GM18507 (cell line): ENCODE measurements at places on chromosomes 4 and X.

DNA sequence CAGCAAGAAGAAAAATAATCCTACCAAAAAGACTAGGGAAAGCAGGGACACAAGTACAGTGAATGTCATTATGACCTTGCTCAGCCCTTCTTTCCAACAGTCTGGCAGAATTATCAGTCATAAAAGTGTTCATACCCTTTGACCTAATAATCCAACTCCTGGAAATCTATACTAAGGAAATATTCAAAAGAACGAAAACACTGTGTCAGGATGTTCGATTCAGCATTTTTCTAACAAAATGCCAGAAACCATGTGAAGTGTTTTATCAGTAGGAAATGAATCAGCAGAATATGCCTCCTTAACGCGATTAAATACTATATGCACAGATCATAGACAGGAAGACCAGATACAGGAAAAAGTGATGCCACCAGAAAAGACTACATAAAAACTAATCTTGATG is 16.2 kb upstream of the S100G start:
- DNase-seq = no peak

GRCh38 chr4:15232366-15233263 is 195.2 kb upstream of the C1QTNF7 start:
- DNase-seq = no peak

DNA sequence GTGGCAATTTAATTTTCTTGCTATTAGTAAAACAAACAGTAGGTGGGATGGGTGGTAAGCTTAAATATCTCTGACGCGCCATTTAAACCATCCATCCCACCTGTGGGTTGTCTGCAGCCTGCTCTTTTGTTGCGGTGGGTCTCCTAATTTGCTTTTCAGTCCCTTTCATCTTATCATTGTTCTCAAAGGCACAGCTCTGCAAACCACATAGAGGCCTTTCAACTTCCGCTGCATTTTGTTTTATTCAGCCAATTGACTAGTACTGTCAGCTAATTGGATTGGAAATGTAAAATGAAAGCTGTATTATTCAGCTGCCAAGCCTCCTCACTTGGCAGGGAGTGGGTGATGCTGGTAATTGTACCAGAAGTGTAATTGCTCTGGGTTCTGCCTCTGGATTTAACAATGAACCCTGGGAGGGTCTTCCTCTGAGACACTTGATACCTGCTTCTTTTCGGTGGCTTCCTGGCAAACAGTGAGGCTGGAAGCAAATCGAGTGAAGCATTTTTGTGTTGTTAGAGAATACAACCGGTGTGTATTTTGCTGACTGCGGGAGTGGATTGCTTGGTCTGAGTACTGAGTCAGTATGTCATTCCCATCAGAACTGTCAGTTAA is 165.6 kb downstream of the FRAS1 start:
- DNase-seq = no peak

DNA sequence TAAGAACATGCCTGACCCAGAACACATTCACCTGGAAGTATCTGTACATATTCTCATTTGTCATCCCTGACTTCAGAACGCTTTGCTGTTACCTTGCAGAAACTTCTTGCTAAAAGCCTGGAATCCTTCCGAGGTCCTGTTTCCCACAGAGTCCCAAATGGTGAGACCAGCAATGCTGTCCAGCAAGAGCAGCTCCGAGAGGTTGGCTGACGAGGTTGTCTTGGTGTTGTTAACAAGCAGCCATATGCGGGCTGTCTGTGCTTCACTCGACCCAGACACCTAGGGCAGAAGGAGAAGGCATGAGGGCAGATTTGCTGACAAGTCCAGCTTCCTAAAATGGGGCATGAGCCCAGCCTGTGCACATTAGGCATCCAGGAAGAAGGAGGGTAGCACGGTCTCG is 19.3 kb downstream of the EVC2 start:
- DNase-seq = no peak

- no peak for DNase-seq
Observed at GRCh38 chrX:74162199-74162598, 141.8 kb upstream of the ZCCHC13 start.

DNA sequence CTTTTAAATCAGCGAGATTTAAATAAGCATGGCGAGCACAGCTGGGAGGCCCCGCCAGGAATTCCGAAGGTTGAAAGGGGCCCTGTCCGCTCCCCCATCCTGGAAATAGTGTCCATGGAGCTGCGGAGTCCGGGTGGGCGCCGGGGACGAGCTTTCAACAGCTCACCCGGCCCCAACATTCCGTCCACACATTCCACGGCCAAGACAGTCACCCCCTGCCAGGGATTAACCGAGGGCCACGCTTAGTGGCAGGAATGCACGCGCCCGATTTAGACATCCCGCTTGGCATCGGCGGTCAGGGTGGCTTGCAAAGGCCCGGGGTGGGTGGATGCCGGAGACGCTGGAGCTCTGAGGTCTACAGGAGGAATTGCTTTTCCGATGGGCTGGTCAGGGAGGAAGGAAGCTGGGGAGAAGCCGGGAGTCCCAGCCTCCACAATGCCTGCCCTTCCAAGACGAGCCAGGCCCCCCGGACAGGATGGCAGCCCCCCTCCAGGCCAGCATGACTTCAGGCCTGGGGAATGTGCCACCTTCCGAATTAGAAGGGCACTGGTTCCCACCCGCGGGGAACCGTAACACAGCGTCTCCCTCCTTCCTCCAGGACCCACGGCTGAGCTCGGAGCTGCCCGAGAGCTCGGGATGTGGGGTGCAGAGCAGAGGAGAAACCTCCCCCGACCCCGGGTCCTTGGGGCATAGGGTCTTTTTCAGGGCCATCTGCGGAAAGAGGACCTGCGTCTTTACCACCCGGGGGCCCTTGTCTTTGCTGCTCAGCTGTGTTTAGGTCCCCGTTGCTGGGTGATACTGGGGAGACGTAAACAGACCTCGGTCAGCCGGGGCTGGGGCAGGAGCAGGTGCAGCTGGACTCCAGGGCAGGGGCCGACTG is 26.9 kb upstream of the PPP2R3B start:
- DNase-seq = no peak

DNA sequence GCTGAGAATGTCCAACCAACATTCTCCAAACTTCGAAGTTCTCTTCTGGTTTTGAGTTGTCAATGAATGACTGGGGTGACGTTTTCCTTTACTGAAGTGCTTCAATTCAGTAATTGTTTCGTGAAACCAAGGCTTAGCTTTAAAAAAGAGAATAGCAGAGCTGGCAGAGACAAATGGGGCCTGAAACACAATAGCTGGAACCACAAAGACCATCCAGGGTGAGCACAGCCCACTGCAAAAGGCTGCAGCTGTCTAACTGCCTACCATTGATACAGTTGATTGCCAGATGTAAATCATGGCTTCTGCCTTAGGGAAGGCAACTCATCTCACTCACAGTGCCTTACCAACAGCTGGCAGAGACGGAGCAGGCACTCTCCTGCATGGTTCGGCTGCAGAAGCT is 78.7 kb upstream of the ZNF518B start:
- DNase-seq = no peak

DNA sequence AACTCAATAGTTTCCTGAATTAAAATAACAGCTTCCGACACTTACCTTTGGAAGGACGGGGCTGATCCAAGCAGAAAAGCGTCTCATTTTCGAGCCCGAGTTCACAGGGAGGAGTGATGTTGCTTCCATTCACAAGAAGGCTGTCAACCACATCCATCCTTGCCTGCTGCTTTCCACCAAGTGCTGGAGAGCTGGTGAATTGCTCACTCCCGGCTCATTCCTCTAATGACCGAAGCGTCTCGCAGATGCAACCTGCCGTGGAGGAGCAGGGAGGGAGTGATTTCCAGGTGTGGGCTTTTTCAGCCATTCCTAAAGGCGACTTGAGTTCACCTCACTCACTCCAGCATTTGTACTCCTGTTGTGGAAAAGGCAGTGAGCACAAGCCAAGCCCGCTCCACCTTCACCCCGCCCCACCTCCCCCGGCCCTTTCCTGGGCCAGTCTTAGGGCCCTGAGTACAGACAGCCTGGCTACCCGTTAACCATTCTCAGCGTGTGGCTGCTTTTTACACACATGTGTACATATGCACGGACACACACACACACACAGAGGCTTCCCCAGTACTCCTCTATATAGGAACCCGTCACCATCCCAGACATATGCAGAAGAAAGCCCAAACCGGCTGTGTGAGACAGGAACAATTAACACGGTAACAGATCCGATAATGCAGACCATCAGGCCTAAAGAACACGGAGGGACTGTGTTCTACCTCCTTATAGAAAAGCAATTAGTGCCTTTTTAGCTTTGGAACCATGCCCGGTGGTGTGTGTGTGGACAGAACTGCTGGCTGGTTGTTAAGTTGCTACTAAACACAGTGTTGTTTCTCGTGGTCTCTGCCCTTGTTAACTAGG is at the start of gene CCKAR:
Gene CCKAR (minus strand): TSS at position 374 of the 849 bp plus-strand sequence. CDS start 217 bp downstream, at position 157.
- DNase-seq = no peak

- DNase-seq = no peak
Observed at GRCh38 chr4:8560265-8561047, 19.7 kb upstream of the GPR78 start.

GRCh38 chr4:139265654-139266053 is 14.4 kb downstream of the MGARP start:
- DNase-seq = no peak

GRCh38 chr4:56130606-56131155 is 181.9 kb downstream of the CEP135 start:
- no peak for DNase-seq

- DNase-seq = no peak
Observed at GRCh38 chrX:73913580-73913979, 350.6 kb downstream of the CHIC1 start.

DNA sequence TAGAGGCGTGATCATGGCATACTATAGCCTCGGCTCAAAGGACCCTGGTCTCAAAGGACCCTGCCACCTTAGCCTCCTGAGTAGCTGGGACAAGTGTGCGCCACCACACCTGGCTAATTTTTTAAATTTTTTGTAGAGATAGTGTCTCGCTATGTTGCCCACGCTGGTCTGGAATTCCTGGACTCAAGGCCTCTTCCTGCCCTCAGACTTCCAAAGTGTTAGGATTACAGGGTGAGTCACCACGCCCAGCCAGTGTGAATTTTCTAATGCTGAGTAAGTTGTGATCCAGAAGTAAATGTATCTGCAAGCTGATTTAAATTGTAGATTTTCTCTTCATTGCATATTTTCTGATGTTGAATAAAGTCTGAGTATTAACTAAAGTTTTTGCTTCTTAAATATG is 2.6 kb upstream of the ZNF674 start:
- DNase-seq = no peak

DNA sequence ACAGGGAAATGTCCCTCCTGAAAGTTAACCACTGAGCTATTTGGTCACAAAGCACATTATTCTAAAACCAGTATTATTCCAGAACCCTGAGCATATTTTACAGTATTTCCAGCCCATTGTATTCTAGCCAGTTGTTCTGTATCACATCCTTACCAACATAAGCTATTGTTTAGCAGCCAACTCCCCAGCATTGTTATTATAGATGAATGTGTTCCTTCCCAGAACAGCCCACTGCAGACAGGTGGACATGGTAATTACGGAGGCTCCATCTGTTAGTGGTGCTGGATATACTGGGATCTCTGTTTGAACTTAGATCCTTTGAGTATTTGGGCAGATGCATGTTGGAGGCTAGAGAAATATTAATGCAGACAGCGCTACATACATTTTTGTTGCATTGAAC is 126.1 kb downstream of the MGST2 start:
- DNase-seq = no peak
